ENCODE measurements at places on chromosomes 6 and 20.

DNA sequence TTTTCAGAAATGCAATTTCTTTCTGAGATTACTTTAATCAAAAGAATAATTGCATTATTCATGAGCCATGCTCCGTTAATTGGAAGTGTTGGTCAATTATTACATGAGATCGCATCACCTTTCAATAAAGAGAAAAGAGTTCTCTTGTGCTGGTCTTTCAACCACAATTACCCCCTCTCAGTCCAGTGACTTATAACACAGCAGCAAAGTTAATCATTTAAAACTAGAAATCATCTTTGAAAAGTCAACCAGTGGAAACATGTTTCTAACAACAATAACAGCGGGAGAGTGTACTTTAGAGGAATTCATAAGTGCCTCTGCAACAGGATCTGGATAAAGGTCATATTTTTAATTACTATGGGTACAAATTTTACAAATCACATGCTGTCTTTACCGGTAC lies 384.4 kb upstream of the AGPAT4 start:
- DNase-seq = no peak

DNA sequence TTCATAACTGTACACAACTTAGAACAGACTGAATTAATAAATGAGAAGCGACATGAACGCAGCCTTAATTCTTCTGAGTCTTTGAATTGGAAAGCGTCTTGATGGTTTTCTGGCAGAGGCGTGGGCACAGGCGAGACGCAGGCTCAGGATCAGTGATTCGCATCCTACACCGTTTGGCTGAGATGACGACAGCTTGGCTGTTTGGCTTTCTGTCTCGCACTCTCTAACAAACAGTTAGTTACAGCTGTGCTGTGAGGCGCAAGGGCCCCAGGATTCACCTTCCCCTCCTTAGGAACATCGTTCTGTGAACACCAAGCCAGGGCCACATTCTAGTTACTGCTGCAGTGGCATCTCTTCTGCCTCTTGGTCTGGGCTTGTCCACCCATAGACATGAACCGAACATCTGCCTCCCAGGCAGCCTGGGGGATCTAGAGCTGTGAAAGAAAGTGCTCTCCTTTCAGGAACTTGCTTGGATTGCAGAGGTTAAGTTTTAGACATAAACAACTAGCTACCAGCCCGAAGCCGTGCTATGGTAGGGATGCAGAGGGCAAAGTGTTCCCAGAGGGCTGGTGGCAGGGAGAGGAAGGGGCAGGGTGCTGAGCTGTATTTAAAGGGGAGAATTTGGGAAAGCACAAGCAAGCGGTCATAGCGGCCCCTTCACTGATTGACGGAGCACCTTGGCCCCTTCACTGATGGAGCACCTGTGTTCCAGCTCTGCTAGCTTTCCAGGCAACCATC lies 49.6 kb downstream of the TCP11 start:
- DNase-seq = no peak

GRCh38 chr20:258963-259362 lies 1.4 kb downstream of the DEFB132 start:
- DNase-seq = no peak

- no peak for DNase-seq
Measured at GRCh38 chr6:139882977-139883728, 508.7 kb upstream of the CITED2 start.

- DNase-seq = peak; percentile 40
Measured at GRCh38 chr6:52574709-52575501, 2.0 kb downstream of the TRAM2 start.

GRCh38 chr20:25050501-25051350 lies 7.2 kb downstream of the ACSS1 start:
- no peak for DNase-seq

DNA sequence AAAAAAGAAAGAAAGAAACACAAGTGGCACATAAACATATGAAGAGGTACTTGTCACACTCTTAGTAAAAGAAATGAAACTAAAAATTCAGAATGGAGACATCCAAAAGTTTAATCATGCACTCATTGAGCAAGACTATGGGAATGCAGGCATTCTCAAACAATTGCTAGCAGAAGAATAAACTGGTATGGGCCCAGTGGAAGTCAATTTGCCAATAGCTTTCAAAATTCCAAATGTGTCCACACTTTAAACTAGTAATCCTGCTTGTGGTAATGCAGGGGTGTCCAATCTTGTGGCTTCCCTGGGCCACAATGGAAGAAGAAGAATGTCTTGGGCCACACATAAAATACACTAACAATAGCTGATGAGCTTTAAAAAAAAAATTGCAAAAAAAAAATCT lies 97.4 kb downstream of the EPB41L2 start:
- no peak for DNase-seq

GRCh38 chr6:100575921-100576320 lies 111.2 kb upstream of the SIM1 start:
- DNase-seq = no peak

- no peak for DNase-seq
Measured at GRCh38 chr20:24350923-24351368, 118.5 kb upstream of the SYNDIG1 start.

DNA sequence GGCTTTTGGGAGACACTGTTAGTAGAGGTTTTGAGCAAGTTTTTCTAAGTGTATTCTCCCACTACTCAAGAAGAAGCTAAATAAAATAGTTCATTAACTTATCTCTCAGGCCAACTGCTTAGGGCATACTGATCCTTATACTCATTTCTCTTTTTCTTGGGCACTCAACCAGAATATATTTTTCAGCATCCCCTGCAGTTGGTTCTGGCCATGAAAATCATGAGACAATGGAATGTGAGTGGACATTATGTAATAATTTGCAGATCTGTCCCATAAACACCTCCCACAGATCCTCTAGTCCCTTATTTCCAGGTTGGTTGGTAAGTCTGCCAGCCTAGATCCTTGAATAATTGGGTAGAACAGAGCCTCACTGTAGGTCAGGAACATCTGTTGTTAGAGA lies 136.7 kb downstream of the AIG1 start:
- DNase-seq = no peak

- no peak for DNase-seq
Measured at GRCh38 chr20:62971211-62971949, 18.9 kb downstream of the SLC17A9 start.

GRCh38 chr6:85887461-85887860 lies 244.8 kb upstream of the SYNCRIP start:
- no peak for DNase-seq

DNA sequence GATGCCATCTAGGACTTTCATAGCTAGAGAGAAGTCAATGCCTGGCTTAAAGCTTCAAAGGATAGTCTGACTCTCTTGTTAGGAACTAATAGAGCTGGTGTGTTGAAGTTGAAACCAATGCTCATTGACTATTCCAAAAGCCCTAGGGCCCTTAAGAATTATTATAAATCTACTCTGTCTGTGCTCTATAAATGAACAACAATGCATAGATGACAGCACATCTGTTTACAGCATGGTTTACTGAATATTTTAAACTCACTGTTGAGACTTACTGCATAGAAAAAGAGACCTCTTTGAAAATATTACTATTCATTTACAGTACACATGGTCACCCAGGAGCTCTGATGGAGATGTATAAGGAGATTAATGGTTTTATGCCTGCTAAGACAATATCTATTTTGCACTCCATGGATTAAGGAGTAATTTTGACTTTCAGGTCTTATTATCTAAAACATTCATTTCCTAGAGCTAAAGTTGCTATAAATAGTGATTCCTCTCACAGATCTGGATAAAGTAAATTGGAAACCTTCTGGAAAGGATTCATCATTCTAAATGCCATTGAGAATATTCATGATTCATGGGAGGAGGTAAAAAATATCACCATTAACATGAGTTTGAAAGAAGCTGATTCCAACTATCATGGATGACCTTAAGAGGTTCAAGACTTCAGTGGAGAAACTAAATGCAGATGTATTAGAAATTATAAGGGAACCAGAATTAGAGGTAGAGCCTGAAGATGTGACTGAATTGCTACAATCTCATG lies 763.5 kb upstream of the MAP3K7 start:
- DNase-seq = no peak

DNA sequence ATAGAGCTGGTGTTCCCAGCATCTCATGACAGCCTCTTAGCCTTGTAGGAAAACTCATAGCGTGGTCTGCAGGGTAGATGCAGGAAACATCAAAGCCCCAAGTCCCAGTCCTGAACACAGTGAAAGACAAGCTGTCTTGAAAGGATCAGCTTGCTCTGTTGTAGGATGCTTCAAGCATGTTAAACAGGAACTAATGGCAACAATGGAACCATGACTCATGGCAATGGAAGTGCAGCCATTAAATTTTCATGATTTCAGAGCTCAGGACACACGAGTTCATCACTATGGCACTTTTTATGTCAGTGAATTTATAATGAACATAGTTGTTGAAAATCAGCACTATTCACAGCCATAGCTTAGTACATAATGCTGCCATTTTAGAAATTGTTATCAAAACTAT lies 367.7 kb downstream of the KIF16B start:
- DNase-seq = no peak

- DNase-seq = no peak
Measured at GRCh38 chr6:112571488-112572270, 224.5 kb downstream of the RFPL4B start.

DNA sequence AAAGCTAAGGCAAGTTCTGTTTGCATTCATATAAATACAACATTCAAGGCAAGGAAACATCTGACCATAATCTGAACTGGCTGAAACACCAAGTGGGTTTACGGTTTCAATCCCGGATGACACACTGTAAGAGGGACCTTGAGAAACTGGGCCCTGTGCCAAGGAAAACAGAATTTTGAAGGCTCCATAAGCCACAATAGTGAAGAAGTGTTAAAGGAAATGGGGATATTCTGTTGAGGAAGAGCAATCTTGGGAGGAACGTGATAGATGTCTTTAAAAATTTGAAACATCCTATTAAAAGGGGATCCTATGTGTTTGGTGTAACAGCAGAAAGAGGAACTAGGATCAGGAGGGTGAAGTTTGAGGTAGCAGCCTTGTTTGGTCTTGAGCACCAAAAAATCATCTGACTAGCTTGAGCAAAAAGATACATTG lies 82.4 kb upstream of the TAB2 start:
- DNase-seq = no peak

DNA sequence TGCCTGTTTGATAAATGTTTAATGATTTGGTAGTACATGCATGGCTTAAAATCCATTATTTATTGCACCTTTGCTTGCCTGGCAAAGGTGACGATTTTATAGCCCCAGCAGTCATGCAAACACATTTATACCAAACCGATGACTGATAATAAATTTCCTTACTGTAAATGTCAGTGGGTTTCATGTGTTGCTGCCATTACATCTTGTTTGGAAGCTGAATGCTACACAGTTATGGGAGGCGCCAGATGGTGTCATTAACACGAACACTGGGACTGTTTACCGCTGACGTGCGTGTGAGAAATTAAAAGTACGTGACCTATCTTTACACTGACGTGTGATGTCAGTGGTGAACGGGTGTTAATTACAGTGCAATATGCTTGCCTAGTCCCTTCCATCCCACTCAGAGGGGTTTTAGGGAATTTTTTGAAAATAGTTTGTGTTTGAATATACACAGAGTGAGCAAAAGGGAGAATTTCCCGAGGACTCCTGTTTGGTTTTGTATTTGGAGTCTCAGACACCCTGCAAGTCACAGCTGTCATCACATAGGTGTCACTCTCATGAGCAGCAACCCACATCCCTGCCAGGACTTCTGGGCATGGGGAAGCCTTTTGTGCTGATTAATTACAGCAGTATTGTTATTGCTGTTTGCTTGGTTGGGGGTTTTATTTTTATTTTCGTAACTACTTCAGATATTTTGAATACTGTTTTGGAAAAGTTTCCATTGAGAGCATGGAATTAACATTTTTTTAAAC lies 151.8 kb upstream of the INSM1 start:
- DNase-seq = peak; percentile 15

- DNase-seq = no peak
Measured at GRCh38 chr6:81834141-81834681, 81.7 kb upstream of the TENT5A start.

DNA sequence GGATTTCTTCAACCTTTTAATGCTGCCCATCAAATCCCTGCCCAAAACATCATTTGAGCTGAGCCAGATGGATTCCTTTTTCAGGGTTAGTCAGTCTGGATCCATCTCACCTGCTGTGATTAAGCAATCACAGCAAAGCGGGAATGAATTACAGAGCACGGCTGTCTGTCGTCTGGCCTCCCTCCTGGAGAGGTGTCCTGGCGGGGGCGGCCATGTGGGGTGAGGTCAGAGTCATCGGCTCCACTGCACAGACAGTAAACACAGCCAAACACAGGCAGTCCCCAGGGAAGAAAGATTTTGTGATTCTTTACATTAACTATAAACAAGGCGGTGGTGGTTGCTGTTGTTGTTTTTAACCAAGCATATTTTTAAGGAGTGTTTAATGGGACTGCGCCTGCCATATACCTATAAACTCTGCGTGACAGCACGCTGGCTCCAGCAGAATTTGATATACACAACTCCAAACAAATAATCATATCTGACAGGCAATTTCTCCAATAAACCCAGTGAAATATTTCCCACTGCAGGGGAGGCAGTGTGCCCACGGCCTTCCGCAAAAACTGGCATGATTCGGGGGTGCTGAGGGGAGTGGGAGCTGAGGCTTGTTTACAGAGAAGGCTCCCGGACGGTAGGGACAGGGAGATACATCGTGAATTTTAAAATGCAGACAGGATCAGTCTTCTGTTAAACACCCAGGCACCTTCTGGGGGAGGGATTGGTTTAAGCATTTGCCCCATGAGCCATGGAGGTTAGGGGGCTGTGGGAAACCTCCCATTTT lies 232.0 kb upstream of the PMEPA1 start:
- DNase-seq = no peak

- DNase-seq = no peak
Measured at GRCh38 chr6:110233770-110234374, 53.6 kb downstream of the CDC40 start.

DNA sequence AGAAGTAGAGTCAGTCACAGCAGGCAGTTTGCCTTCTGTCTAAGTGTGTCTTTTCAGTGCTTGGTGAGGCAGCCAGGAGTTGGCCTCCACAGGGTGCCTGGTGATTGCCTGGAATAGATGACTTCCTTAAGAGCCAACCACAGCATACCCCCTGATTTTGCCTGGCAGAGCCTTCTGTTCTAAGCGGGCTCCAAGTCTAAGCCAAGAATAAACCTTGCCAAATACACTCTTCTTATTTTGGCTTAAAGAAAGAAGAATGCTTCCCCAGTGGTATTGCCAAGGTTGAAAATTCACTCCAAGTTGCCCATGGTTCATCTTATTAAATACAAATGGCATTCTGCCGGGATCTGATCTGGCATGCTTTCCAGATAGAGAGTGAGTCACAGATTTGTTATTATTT lies 1424.8 kb upstream of the EYS start:
- no peak for DNase-seq

DNA sequence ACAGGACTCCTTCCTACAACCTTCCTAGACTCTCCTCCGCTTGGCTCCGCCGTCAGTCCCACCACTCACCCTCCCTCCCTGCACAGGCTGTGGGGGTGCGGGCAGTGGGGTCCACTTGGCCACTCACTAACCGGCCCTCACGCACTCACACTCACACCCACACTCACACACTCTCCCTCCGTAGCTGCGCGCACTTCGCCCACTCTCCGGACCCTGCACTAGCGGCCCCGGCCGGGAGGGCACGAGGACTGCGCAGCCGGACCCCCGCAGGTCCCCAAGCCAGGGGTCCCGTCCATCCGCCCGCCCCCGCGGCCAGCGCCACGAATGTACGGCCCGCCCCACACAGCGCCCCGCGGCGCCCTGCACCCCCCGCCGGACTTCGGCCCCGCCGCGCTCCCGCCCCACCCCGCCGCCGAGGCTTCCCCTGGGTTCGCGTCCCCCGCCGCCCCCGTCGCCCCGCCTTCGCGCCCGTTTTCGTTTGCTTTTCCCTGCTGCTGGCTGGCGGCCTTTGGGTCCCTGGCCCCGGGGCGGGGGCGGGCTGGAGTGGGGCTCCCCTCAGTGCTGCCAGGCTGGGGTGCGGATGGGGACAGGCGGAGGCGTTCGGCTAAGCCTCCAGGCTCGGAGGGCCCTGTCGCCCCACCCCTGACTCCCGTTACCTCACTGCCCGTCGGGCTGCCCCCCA lies 23.0 kb upstream of the SLC22A7 start:
- no peak for DNase-seq
